ENCODE measurements at places on chromosomes 4 and X.

DNA sequence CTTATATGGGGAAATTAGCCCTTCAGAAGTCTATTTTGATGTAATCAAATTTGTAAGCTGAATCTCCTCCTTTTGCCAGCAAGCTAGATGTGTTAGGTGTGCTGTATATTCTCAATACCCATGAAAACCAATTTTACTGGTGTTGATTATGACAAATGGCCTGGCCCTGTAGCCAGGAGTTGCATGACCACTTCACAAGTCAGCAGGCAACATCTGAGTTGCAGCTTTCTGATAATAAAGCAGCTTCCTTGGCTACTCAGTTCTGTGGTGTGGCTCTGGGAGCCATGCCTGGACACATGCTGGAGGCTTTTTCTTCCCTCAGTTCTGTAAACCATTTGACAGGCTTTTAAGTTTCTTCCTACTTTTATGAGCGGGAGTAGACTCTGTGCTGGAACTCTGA, 154.1 kb upstream of the CXCL13 start:
- DNase-seq: no peak

DNA sequence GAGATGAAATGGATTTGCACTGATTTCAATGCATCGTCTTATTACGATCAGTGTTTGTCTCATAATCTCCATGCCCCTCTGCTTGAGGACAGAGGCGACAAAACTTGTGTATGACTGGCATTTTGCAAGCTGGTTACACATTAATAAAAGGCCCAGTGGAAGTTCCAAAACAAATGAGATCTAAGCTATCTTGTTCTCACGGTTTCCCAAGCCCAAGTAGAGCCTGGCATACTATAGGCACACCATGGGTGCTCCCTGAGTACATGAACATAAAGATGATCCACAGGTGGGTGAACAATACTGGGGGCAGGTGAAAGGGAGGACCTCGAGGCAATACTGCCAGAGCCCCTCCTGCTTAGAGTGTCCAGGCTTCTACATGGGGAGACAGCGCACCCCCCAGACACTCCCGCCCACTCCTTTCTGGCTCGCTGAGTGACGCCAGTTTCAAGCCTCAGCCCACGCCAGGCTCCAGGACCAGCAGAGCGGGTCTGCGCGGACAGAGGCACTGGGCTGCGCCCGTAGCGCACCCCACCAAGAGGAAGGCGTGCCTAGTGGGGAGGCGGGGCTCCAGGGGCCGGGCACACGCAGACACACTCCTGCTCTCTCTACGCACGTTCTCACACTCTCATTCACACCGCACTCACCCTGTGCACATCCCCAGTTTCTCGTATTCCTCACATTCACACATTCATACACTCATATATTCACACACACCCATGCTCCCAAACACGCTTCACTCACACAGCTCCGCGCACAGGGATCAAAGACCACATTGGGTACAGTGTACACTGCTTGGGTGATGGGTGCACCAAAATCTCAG, 8.9 kb upstream of the GSX2 start:
- peak; percentile 34 for DNase-seq

GRCh38 chr4:133124746-133125145, 24.3 kb upstream of the PCDH10 start:
- DNase-seq: no peak

DNA sequence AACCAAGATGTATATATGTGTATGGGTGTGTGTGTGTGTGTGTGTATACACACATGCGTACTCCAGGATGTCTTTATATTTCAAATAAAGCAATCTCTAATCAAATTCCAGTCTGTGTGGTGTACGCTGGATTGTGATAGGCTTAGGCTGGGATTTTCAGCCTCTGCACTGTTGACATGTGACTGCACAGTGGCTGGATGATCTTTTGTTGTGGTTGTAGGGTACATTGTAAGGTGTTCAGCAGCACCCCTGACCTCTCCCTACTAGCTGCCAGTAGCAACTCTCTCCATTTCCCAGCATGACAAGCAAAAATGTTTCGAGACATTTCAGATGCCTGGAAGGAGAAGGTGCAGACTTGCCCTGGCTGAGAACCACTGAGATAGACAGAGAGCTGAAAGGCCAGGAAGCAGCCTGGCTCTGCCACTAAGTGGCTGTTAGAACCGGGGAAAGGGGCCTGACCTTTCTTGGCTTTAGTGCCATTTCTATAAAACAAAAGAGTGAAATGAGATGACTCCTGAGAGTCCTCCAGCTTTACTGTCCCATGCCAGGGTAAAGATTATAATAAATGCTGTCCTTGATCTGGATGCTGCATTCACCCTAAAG, 10.5 kb downstream of the PGM2 start:
- DNase-seq: no peak

- no peak for DNase-seq
Observed at GRCh38 chr4:5956285-5957021, 61.8 kb downstream of the C4orf50 start.

DNA sequence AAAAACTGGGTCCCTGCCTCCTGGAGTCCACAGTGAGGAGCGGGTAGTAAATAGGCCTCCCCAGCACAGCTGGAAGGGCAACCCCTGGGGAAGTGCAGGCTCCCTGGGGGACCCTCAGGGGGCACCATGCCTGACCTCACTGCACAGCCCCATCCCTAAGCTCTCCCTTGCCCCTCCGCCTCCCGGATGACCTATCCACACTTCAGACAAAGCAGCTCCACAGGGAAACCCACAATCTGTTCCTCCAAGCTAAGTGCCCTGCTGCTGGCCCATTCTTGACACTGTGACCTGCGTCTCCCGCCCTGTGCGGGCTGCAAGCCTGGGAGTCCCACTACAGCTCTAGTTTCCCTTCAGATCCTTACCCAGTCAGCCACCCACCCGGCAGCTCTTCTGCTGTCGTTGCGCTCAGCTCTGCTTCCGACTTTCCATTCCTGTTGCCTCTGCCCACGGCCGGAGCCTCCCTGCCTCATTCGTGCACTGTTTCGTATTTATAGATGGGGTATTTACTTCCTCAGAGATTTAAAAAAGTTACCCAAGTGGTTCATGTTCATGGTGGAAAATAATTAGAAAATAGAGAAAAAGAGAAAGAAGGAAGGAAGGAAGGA, 47.0 kb upstream of the STOX2 start:
- no peak for DNase-seq

- DNase-seq: no peak
Observed at GRCh38 chr4:24588216-24588954, 4.0 kb upstream of the DHX15 start.

- no peak for DNase-seq
Observed at GRCh38 chrX:154548028-154548316, 552 bp downstream of the IKBKG start.

DNA sequence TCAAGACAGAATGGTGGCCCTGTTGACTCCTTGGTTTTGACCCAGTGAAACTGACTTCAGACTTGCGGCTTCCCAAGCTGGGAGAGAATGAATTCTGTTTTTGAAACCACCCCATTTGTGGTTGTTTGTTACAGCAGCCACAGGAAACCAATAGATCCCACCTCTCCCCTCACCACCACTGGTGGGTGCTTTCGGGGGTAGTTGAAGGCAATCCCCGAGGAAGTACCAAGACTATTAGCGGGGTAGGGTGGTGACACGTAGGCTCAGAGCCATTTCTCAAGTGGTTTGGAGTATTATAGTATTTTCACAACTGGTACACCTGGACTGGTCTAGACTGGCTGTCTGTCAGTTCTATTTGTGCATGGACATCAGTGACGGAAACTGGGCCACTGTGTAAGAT, 189.1 kb upstream of the RBPJ start:
- peak; percentile 52 for DNase-seq

DNA sequence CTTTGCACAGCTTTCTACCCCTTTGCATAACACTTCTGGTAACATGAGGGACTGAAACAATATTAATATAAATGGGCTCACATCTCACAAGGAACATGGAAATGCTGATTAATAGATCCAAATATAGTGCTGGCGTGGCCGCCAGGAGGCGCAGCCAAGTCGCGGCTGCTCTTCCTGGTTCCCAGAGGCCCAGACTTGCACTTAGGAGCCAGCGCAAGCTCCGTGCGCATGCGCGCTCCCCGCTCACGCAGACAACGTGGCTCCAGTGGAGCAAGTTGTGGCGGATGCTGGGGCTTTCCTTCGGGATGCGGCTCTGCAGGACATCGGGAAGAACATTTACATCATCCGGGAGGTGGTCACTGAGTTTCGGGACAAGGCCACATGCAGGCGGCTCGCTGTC, 318.3 kb upstream of the SLC7A11 start:
- DNase-seq: no peak

GRCh38 chrX:51759055-51759839, 16.0 kb downstream of the GSPT2 start:
- DNase-seq: no peak

DNA sequence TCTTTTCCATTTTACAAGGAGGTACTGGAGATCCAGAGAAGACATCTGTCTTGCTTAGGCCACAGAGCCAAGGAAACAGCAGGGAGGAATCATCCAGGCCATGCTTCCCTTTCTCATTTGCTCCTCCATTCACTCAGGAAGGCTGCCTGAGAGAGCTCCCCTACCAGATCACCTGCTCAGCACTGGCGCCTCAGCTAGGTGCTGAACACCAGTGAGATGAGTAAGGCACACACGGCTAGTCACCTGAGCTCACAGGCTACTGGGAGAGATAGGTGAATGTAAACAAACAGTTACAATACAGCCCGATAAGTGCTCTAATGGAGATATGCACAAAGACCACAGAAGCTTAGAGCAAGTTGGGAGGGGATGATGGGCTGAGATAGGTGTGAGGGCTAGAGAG, 149.8 kb upstream of the ARHGEF9 start:
- no peak for DNase-seq

GRCh38 chr4:77185686-77186085, 28.7 kb downstream of the CCNG2 start:
- no peak for DNase-seq

DNA sequence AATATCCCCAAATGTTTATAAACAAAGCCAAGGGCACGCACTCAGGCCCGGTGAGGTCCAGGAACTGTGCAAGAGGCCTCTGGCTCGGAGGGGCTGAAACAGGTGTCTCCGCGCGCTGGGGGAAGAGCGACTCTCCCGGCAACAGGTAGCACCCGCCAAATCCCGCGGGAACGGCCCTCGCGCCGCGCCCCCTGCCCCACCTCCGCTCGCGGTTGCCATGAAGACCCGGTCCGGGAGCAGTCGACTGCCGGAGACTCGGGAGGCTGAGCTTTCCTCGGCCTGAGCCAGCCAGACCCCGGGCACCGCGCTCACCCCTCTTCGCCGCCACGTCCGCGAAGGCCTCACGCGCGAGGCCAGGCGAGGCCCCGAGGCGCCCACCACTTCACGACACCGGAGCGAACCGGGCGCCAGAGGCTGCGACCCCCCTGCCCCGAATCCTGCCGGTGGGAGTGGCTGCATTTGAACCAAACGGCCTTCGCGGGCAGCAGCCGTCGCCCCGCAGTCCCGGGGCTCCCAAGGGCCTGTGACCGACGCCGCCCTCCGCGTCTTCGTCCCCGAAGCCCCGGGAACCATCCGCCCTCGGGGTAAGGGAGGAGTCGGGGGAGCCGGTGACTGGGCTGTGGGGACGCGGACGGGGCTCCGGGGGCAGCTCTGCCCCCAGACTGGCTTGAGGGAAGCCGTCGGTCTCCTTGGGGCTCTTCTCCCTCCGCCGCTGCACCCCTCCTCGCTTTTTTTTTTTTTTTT, at the start of gene NSUN7:
Gene NSUN7 (plus strand): TSS at position 239 of the 744 bp plus-strand sequence. CDS start 739 bp downstream, outside the sequence.
- DNase-seq: peak; percentile 42

DNA sequence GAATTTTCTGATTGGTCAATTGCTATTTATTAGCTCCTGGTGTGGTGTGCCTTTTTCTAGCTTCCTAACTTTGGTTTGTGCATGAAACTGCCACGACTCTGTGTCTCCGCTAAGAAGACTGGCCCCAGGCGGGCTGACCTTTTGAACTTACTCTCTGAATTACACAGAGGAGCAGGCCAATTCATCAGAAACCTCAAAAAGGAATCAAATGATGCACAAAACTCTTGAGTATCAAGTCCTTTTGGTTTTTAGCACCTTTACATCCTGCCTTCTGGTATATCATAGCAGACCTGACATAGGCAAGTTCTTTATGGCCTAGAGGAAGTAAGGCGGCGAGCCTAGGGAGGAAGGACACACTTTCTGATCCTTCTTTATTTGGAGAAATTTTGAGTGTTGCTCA, 17.6 kb downstream of the TKTL1 start:
- peak; percentile 41 for DNase-seq

GRCh38 chr4:148332486-148332885, 109.7 kb downstream of the NR3C2 start:
- no peak for DNase-seq

DNA sequence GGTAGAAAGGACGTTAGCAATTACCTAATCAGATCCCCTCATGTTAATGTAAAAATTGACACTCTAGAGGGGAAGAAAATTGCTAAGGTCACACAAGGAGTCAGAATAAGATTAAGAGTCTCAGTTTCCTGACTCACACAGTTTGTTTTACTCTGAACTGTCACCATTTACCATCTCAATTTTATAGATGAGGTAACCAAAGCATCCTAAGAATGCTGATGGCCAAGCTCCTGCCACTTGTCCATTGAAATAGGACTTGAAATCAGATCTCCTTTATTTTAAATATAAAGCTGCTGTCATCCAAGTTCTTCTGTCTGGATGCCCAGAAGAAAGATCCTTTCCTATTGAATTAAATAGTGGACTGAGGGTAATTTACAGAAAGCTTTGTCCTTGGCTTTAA, 114.8 kb upstream of the VAMP7 start:
- DNase-seq: no peak

- DNase-seq: no peak
Observed at GRCh38 chrX:115332832-115333231, 43.3 kb downstream of the LUZP4 start.

DNA sequence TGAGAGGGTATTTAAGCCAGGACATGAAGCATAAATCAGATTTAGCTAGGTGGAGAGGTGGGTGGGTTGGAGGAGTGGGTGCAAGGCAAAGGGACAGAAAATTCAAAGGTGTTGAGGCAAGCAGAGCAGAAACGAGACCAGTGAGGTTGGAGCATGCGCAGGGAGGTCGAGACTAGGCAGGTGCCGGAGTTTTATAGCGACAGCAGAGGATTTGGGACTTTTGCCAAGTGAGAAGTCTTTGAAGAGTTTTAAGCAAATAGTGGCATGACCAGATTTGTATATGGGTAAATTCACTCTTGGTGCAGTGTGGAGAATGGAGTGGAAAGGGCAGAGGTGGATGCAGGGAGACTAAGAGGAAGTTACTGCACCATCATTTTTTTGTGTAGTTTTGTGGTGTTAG, 107.0 kb upstream of the TLR2 start:
- DNase-seq: no peak

- DNase-seq: no peak
Observed at GRCh38 chr4:38765382-38765781, 17.4 kb downstream of the TLR10 start.

GRCh38 chr4:11769434-11769833, 340.7 kb upstream of the HS3ST1 start:
- DNase-seq: no peak

DNA sequence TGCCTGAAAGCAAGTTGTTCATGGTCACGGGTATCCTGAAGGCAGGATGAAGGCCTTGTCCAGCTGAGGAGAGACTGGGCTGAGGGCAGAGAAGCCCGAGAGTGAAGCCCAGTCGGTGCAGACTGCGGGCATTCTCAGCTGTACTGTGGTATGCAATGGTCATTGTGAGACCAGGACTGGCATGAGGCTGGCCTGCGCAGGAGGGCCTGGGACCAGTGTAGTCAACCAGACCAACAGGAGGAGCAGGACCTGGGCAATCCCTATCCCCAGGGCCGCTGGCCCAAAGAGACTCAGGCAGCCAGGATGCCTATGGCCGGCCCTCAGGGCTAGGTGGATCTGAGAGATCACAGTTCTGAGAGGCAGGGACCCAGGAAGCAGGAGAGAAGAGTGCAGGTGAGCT, 81.6 kb downstream of the NYX start:
- no peak for DNase-seq

- DNase-seq: no peak
Observed at GRCh38 chr4:126850286-126850685, 782.5 kb upstream of the INTU start.

GRCh38 chr4:152385551-152385950, 150.3 kb downstream of the FBXW7 start:
- no peak for DNase-seq
